Fibroblast of upper back skin (primary cell): ENCODE measurements at places on chromosomes 6 and 20.
A peak's percentile ranks its signal among the peaks of the same experiment; 100 is the strongest.

DNA sequence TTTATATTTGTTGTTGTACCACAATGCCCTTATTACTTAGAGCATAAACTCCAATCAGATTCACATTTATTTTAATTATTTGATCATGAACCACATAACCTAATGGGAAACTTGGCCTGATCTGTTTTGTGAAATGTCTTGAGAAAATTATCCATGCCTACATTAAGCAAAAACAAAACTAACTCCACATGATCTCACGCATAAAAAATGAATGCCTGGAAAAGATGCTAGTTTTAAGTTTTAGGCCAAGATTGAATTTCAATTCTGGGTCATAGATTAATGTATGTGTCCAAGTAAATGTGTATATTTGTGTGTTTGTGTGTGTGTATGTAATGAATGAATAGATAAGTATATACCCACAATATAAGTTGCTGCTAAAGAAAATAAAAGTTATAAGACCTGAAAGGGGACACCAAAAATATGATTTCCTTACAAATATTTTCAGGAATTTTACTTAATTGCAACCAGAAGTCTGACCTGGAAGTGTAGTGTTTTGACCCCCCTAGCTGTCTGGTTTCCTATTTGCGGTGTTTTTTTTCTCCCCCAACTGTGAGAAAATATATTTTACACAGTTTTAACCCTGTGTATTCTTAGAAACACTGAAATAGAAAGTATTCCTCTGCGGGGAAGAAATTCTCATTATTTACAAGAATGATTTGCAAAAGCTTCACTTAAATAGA is 97.2 kb downstream of the JAG1 start:
- no peak for DNase-seq

DNA sequence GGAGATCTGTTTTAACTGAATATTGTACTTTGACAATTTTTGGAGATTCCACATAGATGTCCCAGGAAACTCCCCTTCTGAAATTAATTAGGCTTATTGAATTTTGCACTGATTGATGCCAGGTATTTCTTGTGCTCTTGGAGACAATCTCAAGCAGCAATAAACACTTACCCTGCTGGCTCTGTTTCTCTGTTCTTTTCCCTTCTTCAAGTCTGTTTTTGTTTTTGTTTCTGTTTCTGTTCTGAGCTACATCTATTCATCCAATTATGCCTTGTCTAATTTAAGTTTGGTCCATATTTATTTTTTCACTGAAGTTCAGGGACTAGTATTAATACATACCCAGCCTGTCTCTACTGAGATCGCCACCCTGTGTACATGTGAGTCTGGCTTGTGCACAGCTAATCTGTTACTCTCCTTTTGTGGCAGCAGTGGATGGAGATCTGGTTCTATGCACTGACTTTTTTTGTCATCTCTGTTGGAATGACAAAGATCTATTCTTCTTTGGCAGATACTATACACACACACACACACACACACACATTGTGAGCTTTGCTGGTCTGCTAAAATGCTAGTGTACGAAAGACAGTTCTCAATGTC is 51.9 kb downstream of the IL22RA2 start:
- DNase-seq: no peak

DNA sequence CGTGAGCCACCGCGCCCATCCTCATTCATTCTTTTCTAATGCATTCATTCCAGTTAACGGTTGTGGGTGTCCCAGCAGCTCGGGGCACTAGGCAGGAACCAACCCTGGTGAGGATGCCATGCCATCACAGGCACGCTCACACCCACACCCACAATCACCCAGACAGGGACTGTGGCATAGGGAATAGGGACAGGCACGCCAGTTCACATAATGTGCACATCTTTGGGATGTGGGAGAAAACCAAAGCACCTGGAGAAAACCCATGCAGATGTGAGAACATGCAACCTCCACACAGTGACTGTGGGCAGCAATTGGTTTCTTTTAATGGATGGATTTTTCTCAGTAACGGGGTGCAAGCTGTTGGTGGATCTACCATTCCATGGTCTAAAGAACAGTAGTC is 64.3 kb downstream of the IRF4 start:
- no peak for DNase-seq

GRCh38 chr6:139356924-139357323 is 17.5 kb downstream of the CITED2 start:
- DNase-seq: no peak

DNA sequence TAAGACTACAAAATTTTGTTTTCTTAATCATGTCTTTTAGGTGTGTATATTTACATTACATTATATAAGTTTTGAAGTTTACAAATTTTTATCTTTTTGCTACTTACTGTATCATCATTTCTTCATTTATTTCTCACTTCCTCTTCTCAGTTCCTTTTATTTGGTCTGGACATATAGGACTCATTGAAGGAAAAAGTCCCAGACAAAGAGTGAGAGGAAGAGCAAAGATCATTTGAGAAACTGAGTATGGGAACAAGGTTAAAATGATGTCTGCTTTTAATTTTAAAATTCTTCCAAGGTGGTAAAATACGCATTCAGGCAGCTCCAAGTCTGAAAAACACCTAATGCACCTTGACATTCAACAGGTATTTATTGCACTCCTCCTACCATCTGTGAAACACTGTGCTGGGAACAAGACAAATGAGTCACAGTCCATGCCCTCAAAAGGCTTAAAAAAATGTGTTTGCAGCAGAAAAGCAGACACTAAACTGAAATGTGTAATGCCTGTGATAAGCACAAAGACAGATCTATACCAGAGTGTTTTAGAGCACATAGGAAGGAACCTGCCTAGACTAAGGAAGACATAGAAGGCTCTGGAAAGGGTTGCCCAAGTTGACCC is 63.2 kb downstream of the PKIB start:
- no peak for DNase-seq

DNA sequence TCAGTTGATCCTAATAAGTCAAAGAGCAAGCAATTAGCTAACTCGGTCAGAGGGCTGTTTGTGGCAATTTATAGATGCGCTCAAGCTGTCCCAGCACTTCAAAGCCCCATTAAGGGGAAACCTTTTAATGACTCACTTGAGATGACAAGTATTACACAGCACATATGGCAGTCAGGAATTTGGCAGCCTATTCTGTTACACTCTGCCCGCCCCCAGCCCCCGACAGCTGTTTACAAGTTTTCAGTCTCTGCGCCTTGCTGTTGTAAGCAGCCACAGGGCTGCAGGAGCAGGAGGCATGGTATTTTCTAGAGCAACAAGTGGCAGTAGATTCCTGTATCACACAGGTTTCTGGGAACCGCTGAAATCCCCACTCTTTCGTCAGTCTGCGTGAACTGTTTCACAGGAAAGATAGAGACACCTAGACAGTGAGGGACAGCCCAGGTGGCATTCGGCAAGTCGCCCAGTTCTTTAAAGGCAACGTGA is 263.0 kb downstream of the FOXC1 start:
- peak; percentile 58 for DNase-seq

DNA sequence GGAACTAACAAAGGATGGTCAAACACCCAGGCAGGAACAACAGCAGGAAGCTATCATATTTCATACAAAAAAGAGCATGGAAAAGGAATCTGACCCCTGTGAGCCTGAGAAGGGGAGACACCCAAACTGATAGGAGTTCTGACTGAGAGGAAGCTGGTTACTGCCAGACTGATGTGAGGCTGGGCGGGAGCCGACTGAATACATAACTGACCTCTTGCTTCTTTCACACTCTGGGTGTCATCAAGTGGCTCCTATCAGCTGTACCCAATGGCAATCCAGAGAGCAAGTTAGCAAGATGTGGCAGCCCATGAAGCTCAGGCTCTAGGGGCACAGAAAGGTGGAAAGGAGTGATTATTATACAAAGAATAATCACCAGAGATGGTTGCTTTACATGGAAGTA is 795.1 kb upstream of the HS3ST5 start:
- DNase-seq: no peak

DNA sequence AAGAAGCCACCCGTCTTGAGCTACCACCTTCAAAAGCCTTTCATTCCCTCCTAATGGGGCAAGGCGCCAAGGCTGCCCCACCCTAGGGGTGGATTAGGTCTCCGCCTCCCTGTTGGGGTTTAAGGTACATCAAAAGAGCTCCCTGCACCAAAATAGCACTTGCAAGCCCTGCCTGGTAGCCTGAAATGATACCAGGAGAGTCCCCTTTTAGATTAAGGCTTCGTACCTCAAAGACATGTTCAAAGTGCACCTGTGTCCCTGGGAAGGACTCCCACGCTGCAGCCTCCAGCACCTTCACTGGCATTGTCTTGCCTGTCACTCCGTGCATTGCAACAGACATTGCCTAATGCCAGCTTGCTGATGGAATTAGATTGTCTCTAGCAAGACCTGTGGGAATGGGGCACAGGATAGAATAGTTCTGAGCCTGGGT is 15.7 kb upstream of the CDKN1A start:
- DNase-seq: no peak

DNA sequence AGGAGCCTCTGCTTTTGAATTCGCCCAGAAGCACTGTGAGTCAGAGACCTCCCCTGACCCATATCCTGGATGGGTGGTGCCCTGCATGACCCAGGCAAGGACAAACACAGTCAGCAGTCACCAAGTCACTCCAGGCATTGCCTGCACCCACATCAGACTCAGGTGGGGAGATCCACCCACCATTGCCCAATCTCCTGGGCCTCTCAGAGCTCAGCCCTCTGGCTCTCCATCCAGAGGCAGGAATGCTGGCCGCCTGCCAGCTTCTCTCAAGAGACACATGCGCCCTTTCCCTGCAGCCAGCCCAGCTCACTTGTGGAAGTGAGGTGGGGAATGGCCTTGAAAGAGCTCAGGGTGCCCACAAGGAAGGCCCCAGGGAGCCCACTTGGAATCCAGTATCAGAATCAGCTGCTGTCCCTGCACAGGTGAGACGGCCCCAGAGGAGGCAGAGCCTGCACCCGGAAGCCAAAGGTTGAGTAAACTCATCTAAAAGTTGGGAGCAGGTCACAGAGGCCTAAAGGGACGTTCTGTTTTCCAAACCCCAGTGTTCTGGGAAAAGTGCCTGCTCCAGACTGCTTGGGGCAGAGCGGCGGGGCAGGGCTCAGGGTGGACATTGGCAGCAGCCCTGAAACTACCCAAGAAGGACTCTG is 129.8 kb downstream of the PREX1 start:
- peak; percentile 82 for DNase-seq

GRCh38 chr6:135871878-135872277 is 20.4 kb downstream of the PDE7B start:
- peak; percentile 74 for DNase-seq

- DNase-seq: no peak
Measured at GRCh38 chr20:57656252-57656820, 36.1 kb upstream of the ZBP1 start.

- no peak for DNase-seq
Measured at GRCh38 chr20:19691125-19691524, 66.9 kb upstream of the RIN2 start.

DNA sequence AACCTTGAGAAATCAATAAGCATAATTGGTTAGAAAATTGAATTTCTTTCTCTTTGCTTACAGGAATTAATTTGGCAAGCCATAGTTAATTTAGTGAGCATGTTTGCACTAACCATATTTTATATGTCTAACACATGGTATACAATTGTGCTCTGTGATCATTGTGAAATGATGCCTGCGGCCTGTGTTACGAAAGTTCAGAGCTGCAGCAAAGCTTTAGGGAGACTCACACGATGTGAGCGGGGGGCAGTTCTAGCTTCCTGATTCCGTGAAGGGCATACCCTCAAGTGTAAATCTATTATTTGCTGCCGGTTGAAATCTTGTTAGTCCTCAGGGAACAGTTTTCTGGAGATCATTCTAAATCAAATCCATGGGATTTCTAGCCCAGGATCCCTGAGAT is 25.5 kb upstream of the ADTRP start:
- DNase-seq: peak; percentile 39

DNA sequence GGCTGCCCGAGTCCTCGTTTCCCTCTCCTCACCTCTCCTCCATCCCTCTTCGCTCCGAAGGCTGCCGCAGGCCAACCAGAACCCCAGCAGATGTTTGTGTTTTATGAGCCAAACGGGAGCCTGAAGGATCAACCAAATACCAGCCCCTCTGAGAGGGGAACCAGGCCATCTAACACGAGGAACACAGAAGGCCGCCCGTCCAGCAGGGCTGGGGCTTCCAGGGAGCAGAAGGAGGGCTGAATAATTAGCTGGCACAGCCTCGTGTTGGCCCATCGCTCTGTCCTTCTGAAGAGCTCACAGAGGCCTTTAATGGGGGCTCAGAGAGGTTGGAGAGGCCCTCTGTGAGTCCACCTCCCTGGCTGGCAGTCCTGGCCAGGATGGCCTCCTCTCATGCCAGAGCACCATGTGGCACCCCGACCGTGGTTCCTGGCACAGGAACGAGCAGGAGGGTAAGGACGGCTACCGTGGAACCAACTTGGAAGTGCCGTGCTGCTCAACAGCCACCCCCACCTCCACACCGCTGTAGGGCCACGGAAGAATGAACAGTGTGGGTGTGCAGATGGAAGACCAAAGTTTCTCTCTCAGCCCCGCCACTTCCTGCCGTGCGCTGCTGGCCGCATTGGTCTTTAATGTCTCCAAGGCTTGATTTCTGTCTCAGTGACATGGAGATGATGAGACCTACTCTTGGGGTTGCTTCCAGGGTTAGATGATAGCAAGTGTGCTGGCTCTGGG is 155.2 kb downstream of the SCML4 start:
- no peak for DNase-seq

- peak; percentile 99 for DNase-seq
Measured at GRCh38 chr6:161434921-161435747, 161.3 kb upstream of the AGPAT4 start.

- DNase-seq: no peak
Measured at GRCh38 chr6:29845405-29846006, 17.9 kb downstream of the HLA-G start.

- no peak for DNase-seq
Measured at GRCh38 chr20:51705400-51705799, 62.8 kb downstream of the ATP9A start.

DNA sequence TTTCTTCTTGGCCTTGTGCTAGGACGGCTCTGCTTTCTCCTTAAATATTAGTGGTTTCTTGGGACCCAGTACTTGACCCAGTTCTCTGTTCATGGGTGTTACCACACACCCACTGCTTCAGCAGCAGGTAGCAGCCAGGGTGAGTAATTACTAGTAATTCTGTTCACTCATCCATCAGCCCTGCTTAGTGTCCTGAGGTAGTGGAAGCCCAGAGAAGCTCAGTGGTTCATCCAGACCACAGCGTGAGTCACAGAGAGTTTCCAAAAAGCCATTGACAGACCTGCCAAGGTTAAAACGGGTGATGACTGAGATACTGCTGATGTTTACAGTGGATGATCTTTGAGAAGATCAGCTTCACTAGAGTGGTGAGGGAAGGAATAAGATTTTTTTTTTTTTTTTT is 51.7 kb upstream of the HINT3 start:
- peak; percentile 62 for DNase-seq

GRCh38 chr6:133242637-133243585 is 1.8 kb downstream of the EYA4 start:
- no peak for DNase-seq
